H7 (cell line): ENCODE measurements at places on chromosomes 2 and 18. TPM values are rescaled to one million over a fixed set of nuclear protein-coding genes. Genes with fewer than 3 reads are reported as not detected.

Gene SLC38A11
- total RNA-seq, result not detected in 2 replicates

Gene PLGLB2
- total RNA-seq, result not detected in 2 replicates

Gene SERPINB3
- total RNA-seq, result not detected in 2 replicates

Gene SPHKAP
- total RNA-seq, result 0.10 TPM in 1 of 2 replicates, not detected in the other

Gene CREG2
- 0.03 and 0.15 TPM in 2 replicates for total RNA-seq

Gene UCN
- 0.66 TPM in 1 of 2 replicates, not detected in the other for total RNA-seq

Gene FAM161A
- total RNA-seq, result 4.1 and 7.8 TPM in 2 replicates

Gene ENOSF1
- total RNA-seq, result 15.4 and 20.6 TPM in 2 replicates

Gene ASAP2
- 5.2 TPM in 2 replicates for total RNA-seq

Gene TSGA10
- 1.1 and 3.5 TPM in 2 replicates for total RNA-seq

Gene PROKR1
- total RNA-seq, result 2.8 and 3.7 TPM in 2 replicates
